Activated CD4-positive, CD25-positive, alpha-beta regulatory T cell treated with anti-CD3 and anti-CD28 coated beads, Interleukin-2, amount 50 U/mL, for 72 hours (primary cell): ENCODE measurements at places on chromosomes 2 and 18.

GRCh38 chr2:51866361-51866760 is 834.4 kb upstream of the NRXN1 start:
- no peak for DNase-seq

DNA sequence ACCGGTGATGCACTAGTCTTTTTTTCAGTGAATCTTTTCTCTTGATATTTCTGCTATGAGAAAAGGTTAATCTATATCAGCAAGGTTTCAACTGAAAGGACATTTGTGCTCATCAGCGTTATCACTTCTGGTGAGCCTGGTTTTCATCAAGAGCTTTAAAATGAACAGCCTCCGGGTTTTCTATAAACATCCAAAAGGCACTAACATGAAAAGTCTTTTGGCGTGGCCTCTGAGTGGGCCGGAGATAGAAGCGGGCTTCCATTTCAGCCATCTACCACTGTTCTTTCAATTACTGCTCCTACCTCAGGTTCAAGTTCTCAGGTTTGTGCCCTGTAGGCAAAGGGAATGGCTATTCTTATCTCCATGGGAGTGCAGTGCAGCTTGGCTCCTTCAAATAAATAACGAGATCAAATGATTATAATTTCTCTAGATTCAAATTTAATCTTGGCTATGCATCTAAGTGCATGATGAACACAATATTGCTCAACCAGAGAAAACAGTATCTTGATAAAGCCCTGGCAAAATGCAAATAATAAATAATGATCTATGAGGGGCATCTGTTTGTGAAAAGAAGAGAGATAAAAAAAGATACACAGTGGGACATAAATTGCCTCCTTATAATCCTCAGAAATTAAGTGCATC is 314.8 kb downstream of the CDH2 start:
- DNase-seq: no peak

DNA sequence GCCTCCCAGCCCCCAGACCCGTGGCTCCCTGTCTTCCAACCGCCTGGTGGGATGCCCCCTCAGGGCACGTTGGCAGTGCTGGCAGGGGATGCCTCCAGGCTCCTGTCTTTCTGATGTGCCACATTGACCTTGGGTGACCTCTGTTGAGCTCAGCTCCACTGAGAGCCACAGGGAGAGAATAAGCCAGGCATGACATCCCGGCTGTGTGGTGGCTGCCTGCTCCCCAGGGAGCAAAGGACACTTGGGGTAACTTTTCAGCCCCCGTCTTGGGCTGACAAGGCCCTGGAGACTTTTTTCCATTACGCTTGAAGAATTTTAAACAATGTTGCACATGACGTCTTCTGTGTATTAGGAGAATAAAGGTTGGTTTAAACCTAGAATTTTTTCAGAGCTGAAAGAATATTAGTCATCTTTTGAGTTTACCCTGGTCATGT is 246.0 kb downstream of the TSN start:
- DNase-seq: no peak

DNA sequence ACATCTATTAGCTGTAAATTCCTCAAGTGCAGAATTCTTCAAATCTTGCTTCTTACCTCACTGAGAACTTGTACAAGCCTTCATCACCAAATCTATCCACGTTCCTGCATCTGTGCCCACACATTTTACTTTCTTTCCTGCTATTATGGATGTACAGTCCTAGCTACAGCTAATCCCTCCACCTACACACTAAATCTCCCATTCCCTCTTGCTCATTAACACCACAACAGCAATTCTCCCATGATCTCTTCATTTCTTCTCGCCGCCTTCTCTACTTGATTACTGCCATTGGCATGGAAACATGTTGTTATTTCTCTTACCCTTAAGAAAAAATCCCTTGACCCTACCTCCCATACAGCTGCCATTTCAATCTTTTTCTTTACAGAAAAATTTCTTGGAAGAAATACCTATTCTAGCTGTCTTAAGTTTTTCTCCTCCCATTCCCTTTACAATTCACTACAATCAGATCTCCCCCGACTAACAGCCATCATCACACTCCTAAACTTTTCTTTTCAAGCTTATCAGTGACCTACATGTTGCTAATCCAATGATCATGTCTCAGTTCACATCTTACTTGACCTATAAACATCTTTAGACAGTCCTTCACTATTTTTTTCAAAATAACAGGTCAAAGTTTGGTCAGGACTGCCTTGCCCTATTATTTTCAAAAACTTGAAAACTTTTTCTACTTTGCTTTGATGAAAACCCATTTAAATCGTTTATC is 41.0 kb downstream of the ROCK2 start:
- DNase-seq: no peak

- DNase-seq: no peak
Measured at GRCh38 chr2:34738691-34739090, 1139.6 kb upstream of the FAM98A start.
